Right atrium auricular region (tissue), 2 donors: ENCODE measurements at places on chromosomes 3 and 15. TPM values are rescaled to one million over a fixed set of nuclear protein-coding genes. Genes with fewer than 3 reads are reported as not detected.

Gene GABRR3
- not detected for total RNA-seq

Gene TM6SF1
- total RNA-seq = 7.3 TPM

Gene FGD5
- 18.8 TPM for total RNA-seq

GRCh38 chr15:44094781-44095180, 100.3 kb downstream of the FRMD5 start:
- DNase-seq = no peak

DNA sequence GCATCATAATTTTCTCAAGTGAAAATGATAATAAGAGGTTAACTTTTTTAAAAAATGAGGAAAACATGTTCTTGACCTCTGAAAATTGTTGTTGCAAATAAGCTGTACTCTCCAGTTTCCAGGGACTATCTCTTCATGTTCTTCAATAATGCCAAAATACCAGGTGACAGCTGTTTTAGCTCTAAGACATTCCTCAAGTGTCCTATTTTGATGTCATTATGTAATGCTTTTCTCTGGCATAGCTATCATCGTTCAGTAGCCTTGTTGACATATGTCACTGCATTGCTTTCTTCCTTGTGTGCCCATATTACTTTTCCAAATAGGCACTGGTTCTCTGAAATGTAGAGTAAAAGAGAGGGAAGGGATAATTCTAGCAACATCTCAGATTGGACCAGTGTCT, 5.7 kb upstream of the FILIP1L start:
- DNase-seq = no peak

- no peak for DNase-seq
Observed at GRCh38 chr3:18789734-18790133, 358.6 kb upstream of the KCNH8 start.

DNA sequence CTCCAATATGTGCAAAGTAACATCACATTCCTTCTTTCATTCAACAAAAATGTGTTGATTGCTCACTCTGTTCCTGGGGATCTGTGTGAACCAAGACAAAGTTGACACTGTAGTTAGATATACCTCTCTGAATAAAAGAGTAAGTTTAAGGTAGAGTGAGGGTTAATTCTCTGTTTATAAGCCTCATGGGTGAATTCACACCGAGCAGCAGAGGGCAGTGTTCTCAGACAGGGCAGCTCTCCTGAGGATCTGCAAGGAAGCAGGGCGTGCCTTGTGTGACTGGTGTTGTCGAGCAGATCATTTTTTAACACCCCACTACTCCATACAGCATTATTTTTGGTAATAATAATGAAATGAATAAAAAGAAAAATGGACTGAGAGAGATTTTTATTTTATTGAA, 34.4 kb downstream of the PAQR9 start:
- DNase-seq = no peak

- DNase-seq = peak; percentile 73
Observed at GRCh38 chr3:12178091-12178820, 19.5 kb upstream of the TIMP4 start.

DNA sequence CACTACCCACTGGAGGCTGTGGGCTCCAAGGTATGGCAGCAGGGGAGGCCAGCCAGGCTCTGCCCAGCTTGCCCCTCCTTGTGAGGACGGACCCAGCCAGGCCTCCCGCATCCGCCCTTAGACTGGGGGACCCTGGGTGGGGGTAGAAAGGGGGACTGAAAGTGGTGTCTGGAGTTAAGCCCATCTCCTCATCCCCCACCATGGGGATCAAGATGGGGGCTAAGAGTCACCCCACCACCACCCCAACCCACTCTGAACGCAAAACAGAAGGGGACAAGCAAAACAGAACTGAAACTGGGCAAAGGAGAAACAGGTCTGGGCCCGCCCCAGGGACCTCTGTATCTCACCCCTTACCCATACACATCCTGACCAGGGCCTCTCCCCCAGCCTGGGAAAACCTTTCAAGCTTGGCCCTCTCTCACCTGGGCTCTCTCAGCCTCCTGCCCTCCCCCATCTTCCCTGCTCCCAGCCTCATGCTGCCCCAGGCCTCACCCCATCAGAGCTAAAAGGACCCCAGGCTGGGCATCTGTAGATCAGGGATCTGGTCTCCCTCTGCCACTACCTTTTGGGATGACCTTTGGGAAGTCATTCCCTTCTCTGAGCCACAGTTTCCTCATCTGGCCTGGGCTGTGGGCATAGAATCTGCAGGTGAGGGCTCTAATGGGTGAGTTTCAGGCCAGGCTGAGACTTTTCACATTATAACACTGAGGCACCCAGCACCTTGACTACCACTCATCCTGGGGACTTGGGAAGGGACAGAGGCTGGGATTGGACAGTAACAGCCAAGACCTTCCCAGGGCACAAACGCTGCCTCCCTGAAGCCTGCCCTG, 30.0 kb upstream of the CYP11A1 start:
- DNase-seq = no peak

- DNase-seq = no peak
Observed at GRCh38 chr3:134527037-134527436, 41.2 kb downstream of the CEP63 start.
